ENCODE measurements at places on chromosomes 7 and 10. TPM values are rescaled to one million over a fixed set of nuclear protein-coding genes. Genes with fewer than 3 reads are reported as not detected.

Gene ANKRD22
- total RNA-seq = not detected

DNA sequence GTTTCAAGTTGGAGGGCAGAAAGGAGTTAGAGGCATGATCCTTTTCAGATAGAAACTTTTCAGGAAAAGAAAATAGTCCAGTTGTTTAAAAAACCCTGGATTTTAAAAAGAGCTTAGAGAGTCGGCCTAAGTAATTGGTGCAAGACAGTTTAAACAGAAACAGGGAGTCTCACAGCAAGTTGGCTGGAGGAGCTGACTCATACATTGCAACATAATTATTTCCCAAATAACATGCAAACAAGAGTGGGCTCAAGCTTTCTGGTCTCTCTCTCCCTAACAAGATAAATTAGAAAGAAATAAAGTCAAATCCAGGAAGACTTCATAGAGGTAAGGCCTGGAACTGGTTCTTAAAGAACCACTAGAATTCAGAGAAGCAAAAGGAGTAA is 100.3 kb upstream of the AGBL3 start:
- H3K36me3 ChIP-seq = no peaks in the 10 kb centered on the region
- peaks cover 9% of the 10 kb centered on the region for H3K4me1 ChIP-seq
- no peak overlapping the region for H3K4me3 ChIP-seq
- peaks cover 6% of the 10 kb centered on the region for H3K27me3 ChIP-seq

Gene PSMG3
- 37.2 TPM for total RNA-seq

Gene DLG5
- total RNA-seq = 4.8 TPM

DNA sequence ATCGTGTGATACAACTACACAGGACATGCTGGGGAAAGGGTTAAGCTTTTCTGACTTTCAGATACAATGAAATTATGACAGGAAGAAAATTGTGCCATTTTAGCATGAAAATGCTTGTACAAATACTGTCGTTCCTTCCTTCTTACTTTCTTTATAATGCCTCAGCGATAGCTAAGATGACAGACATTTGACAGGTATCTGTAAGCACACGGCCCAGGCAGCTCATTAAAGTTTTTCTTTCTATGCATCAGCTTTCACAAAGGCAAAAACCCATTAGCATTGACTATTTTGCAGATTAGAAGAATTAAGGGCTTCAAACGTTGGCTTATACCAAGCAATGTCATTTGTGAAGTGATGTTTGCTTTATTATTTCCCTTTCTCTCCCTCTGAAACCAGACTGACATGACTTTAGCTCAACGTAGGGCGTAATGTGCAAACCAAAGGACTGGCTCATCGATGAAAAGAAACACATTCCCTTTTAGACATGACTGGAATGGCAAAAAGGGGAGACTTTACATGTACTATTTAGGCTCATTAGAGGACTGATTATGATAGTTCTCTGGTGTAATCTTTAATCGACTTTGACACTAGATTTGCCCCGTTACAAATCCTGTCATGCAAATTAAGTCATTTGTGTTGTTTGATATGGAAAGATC is 258.4 kb upstream of the SP8 start:
- H3K4me3 ChIP-seq = no peak overlapping the region
- no peaks in the 10 kb centered on the region for H3K36me3 ChIP-seq
- no peak for DNase-seq
- H3K27me3 ChIP-seq = no peaks in the 10 kb centered on the region
- H3K4me1 ChIP-seq = no peaks in the 10 kb centered on the region

DNA sequence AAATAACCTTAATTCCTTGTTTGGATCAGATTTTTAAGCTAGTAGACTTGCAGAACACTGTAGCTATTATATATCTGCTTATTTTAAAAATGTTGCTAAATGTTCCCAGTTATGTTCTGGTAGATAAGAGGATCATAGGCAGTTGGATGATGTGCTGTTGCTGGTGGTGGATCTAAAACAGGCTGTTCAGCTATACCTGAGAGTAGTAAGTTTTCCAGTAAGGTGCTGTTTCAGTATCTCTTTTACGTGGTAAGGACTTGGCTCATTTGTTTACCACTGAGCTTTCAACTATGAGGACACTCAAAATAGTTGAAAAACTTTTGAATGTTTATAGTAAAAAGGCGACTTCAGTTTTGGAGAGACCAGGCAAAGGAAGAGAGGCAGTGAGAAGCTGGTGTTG is 180.9 kb downstream of the CDK14 start:
- no peaks in the 10 kb centered on the region for H3K36me3 ChIP-seq
- DNase-seq = no peak
- no peak overlapping the region for H3K4me3 ChIP-seq
- no peaks in the 10 kb centered on the region for H3K27me3 ChIP-seq
- no peak overlapping the region for H3K27ac ChIP-seq

Gene SCART1
- 0.82 TPM for total RNA-seq

All from activated CD8-positive, alpha-beta memory T cell treated with anti-CD3 and anti-CD28 coated beads, Interleukin-2, amount 10 ng/mL, durations not matched to agents 7 days and 5 days (primary cell).